ENCODE measurements at places on chromosomes 12 and 14.

GRCh38 chr12:57830393-57830792 is 11.9 kb upstream of the AVIL start:
- DNase-seq: no peak

GRCh38 chr12:47889040-47889439 is 15.8 kb downstream of the VDR start:
- no peak for DNase-seq

- no peak for DNase-seq
Measured at GRCh38 chr12:75550401-75551240, 39.2 kb upstream of the KRR1 start.

- no peak for DNase-seq
Measured at GRCh38 chr14:21197418-21198205, 41.7 kb upstream of the OR5AU1 start.

All from iPS-NIHi11 (cell line).